Activated T-cell treated with anti-CD3 and anti-CD28 coated beads for 1 hour (primary cell): ENCODE measurements at places on chromosomes 2 and 18.

DNA sequence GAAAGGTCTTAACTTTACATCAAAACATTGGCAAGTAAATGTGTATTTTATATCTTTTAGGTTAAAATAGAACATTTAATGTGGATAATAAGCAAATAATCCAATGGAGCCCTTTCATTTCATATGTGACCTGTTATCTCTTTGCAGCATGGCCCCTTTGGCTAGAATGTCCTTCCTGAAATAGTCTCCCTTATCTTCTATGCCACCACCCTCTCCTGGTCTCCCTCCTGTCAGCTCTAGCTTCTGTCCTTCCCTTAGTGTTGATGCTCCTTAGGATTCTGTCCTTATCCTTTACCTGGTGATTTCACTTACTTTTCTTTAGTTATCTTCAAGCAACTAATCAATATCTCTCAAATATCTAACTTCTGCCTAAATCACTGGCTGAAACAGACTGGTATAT lies 87.1 kb upstream of the TFCP2L1 start:
- no peak for DNase-seq

GRCh38 chr2:193566276-193566675 lies 1371.5 kb upstream of the TMEFF2 start:
- DNase-seq: no peak

DNA sequence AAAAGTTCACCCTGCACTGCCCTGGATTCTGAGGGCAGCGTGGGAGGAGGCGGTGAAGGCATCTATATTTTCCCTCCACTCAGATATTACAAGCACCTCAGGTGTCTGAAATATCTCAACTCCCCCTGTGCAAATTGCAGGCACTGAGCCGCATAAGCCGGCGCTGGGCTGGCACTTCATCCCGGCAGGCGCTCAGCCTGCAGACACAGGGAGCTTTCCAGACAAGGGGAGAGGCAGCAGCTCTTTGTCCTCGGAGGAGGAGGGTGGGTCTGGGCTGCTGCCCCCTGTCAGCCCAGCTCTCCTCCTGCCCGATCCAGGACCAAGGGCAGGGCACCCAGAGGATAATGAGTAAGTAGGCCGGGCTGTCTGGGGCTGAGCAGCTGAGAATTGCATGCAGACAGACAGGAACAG lies 189.3 kb upstream of the MYT1L start:
- DNase-seq: no peak

DNA sequence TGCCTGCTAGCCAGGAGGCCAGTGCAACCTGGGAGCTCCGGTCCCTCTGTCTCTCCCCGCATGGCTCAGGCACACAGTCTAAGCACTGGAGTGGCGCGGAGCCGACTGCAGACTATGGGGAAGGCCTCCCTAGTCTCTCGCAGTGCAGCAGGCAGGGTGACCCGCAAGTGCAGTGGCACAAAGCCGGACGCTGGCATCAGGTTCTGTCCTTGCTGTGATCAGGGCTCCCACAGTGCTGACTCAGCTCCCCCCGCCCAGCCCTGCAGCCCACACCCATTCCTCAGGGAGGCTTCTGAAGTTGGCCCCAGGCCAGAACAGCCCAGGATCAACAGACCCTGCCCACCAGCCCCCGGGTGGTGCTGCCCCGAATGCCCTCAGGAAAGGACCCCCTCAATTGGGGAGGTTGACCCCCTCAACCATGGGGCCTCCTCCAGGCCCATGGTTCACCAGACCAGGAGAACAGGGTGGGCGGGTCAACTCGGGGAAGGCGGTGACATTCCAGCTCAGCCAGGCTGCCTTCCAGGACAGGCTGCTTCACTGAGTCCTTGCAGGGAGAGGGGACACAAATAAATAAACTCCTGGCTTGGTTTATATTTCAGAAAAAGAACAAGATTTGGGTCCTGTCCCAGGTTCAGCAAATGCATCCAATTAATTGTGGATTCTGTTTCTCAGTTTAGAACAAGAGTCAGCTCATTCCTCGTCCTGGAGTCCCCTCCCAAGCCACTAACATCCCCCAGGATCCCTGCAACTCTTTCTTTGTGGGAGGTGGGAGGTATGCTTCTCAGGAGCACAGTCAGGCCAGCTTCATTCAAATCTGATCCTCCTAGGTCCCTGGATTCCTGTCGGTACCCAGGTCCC lies 12.2 kb downstream of the BIN1 start:
- no peak for DNase-seq

DNA sequence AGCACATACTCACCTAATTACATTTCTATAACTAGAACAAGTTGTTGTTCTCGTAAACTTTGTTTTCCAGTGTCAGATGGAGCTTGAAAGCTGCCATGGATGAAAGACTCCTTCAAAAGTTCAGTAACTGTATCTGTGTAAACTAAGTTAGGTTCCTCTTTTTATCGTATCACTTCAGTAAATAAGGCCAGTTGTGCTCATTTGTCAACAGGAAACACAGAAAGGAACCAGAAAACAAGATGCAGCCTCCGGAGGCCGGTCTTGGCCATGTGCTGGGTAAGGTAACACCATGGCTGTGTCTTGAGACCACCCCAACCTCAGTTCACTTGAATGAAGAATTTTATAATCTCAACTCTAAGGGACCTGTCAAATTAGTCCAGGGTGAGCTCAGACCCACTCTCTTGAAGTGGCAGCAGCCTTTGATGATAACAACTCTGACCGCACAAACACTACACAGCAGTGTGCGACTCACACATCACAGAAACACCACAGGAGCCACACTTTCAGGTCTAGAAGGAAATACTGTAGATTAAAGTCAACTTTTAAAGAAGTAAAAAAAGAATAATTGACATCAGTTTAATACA lies 213.8 kb downstream of the AFF3 start:
- DNase-seq: no peak

GRCh38 chr2:23545396-23545795 lies 160.4 kb downstream of the KLHL29 start:
- no peak for DNase-seq

- no peak for DNase-seq
These were observed 117.1 kb downstream of the ZFP36L2 start for GRCh38 chr2:43109261-43109743.

- no peak for DNase-seq
These were observed 23.6 kb downstream of the STAT4 start for GRCh38 chr2:191127235-191127634.

- DNase-seq: no peak
These were observed 57.0 kb downstream of the SH3RF3 start for GRCh38 chr2:109185821-109186570.

DNA sequence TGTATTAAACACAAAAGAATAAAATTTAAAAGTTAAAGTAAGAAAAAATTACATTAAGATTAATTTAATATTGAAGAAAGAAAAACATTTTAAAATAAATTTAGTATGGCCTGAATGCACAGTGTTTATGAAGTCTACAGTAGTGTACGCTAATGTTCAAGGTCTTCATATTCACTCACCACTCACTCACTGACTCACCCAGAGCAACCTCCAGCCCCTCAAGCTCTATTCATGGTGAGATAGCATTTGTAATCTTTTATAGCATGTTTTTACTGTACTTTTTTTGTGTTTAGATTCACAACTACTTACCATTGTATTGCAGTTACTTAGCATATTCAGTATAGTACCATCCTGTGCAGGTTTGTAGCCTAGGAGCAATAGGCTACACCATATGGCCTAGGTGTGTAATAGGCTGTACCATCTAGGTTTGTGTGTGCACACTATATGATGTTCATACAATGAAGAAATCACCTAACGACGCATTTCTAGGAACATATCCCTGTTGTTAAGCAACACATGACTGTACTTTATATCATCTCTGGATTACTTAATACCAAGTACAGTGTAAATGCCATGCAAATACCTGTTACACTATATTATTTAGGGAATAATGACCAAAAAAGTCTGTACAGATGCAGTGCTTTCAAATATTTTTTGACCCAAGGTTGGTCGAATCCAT lies 144.0 kb upstream of the IL1R2 start:
- DNase-seq: no peak

DNA sequence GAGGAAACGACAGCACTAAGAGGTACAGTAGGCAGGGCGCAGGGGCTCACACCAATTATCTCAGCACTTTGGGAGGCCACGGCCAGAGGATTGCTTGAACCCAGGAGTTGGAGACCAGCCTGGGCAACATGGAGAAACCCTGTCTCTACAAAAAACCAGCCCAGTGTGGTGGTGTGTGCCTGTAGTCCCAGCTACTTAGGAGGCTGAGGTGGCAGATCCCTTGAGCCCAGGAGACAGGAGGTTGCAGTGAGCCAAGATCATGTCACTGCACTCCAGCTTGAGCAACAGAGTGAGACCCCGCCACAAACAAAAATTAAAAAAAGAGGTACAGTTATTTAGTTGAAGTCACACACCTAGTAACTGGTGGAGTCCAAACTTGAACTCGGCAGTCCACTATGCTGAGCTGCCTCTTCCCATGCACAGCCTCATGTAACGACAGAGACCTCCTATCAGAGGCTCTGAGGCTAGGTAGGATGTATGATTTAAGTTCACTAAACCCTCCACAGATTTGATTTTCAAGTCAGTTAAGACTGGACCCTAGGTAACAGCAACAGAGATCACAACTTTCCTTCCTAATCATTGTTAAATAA lies 8.7 kb downstream of the STK17B start:
- no peak for DNase-seq

- DNase-seq: no peak
These were observed 29.0 kb downstream of the CCDC195 start for GRCh38 chr2:224687156-224687555.

DNA sequence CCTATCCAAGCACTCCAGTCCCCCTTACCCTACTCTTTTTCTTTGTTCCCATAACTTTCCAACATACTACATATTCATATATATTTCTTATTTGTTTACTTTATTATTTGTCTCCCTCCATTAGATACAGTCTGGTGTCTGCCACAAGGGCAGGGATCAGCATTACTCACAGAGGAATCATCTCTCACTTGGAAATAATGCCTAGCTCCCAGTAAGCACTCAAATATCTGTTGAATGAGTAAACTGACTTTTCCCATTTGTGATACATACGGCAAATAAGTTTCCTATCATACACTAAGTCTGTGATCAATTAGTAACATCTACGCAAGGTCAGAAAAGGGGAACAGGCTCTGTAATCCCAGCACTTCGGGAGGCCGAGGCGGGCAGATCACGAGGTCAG lies 18.7 kb downstream of the C1D start:
- no peak for DNase-seq

DNA sequence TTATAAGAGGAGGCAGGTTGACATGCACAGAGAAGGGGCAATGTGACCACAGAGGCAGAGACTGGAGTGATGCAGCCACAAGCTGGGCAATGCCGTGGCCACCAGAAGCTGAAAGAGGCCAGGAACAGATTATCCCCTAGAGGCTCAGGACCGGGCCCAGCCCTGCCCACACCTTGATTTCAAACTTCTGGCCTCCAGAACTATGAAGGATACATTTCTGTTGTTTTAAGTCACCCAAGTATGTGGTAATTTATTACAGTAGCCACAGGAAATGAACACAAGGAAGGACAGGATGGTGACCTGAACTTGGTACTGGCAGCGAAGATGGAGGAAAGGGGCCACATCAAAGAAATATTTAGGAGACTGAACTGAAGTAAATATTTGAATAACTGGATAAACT lies 66.8 kb upstream of the RIOK3 start:
- DNase-seq: no peak

GRCh38 chr18:55139836-55140235 lies 180.6 kb upstream of the CCDC68 start:
- no peak for DNase-seq

GRCh38 chr2:121611730-121612705 lies 37.2 kb downstream of the CLASP1 start:
- DNase-seq: no peak

DNA sequence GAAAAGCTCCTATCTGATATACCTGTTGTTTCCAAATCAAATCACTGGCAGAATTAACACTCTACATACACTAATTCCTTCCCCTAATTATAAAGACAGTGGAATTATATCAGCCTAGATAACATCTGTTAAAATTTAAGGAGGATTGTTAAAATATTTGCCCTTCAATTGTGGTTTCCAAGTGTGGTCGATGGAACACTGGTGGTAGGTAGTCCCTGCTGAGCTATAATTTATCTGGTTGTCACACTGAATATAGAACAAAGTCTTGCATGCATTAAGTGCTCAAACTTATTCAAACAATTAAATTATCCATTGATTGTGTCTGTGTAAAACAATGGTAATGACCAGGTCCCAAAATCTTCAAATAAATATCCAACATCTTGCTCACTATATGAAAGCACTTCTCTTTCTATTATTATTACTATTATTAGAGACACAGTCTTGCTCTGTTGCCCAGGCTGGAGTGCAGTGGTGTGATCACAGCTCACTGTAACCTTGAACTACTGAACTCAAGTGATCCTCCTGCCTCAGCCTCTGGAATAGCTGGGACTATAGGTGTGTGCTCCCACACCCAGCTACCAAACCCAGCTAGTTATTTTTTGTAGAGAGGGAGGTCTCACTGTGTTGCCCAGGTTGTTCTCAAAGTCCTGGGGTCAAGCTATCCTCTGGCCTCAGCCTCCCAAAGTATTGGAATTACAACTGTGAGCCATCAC lies 12.0 kb downstream of the CDH2 start:
- no peak for DNase-seq

DNA sequence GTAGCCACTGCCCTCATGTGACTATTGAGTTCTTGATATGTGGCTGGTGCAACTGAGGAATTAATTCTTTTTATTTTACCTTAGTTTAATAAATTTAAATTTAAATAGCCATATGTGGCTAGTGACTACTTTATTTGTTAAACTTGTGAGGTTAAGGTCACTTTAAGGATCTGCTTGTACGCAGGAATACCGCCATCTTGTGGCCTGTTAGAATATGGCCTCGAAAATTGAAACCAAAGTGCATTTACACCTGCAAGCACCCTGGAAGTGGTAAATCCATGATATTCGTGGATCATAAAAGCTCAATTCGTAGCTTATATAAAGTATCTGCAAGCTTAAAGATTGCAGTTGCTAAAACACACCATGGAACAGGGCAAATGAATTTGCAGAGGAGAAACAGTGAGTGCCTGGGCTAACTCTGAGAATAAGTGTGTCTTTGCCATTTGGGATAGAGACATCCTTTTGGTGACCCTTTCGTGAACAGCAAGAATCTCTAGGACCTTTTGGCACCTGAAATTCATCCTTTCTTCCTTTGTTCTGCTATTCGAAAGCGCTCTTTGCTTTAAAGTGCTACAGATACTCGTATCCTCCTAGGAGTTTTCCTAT lies 59.9 kb upstream of the REG3A start:
- DNase-seq: no peak

- DNase-seq: no peak
These were observed 17.4 kb downstream of the COPS7B start for GRCh38 chr2:231803501-231804138.

- no peak for DNase-seq
These were observed 76.8 kb downstream of the POU3F3 start for GRCh38 chr2:104930732-104931131.
